ENCODE measurements at places on chromosomes 7 and 10.

GRCh38 chr10:100104300-100104699 is 22.6 kb upstream of the CPN1 start:
- DNase-seq: no peak

- DNase-seq: no peak
Observed at GRCh38 chr7:113083132-113083815, 3.4 kb downstream of the GPR85 start.

DNA sequence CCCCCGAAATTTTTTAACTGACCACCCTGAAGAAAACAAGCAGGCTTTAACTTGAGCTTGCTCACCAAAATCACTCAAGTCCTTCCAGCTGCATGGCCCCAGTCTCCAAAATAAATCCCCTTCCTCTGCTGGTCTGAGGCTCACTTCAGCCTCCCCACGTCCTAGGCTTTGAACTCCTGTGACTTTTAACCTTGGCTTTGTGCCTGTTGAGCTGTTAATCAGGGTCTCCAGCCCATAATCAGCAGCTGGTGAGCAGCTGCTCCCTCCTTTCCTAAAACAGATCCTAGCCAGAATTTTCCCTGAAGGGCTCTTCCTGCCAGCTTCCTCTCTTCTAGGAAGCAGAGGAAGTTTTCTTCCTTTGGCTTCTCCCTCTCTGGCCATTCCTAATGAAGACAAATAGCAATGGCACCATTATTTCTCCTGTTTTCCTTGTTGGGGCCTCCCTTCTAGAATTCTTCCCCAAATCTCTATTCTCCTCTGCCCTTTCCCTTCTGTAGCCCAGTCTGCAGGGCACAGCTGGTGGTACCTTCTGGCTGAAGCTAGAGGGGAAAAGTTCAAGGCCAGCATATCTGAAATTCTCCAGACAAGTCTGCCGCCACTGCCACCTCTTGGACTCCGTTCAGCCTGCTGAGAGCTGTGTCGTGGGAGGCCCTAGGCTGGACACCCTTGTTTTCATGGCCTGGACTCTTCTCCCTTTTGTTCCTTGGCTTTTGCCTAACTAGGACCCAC is 152.1 kb downstream of the NOC3L start:
- no peak for DNase-seq

- no peak for DNase-seq
Observed at GRCh38 chr10:34031400-34031799, 696.9 kb upstream of the NRP1 start.

DNA sequence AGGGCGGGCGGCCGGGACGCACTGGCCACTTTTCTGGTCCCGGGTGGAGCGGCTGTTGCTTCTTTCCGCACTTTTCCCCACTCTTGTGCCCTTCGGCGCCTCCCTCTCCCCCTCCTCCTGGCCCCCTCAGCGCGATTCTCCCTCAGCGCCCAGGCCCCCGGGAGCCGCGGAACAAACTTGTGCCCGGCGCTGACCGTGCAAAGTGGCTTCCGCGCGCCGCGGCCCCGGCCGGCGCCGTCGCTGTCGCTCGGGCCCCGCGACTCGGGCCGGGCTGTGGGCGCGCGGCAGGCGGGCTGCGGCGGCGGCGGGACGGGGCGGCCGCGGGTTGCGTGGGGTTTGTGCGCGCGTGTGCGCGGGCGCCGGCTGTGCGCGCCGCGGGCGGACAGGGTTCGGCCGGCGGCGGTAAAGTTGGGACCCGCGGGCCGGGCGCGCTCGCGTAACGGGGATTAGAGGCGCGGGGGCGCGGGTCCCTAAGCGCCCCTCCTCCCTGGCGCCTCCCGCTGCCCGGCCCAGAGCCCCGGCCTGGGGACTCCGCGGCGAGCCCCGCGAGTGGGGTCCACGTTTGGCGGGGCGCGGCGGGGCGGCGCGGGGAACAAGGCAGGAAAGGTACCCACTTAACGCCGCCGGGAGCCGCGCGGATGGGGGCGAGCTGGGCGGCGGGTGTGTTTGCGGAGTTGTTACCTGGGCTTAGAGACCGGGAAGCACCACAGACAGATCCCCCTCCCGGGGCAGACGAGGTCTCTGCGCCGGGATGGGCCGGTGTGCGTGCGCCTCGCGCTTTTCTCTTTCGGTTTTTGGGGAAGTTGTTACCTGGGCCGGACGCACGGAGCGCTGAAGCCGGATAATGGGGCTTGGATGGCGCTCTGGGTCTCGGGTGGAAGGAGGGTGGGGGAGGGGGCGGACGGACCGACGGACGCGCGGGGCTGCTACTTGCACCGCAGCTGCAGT is 860 bp downstream of the ZEB1 start:
- DNase-seq: peak; percentile 50

DNA sequence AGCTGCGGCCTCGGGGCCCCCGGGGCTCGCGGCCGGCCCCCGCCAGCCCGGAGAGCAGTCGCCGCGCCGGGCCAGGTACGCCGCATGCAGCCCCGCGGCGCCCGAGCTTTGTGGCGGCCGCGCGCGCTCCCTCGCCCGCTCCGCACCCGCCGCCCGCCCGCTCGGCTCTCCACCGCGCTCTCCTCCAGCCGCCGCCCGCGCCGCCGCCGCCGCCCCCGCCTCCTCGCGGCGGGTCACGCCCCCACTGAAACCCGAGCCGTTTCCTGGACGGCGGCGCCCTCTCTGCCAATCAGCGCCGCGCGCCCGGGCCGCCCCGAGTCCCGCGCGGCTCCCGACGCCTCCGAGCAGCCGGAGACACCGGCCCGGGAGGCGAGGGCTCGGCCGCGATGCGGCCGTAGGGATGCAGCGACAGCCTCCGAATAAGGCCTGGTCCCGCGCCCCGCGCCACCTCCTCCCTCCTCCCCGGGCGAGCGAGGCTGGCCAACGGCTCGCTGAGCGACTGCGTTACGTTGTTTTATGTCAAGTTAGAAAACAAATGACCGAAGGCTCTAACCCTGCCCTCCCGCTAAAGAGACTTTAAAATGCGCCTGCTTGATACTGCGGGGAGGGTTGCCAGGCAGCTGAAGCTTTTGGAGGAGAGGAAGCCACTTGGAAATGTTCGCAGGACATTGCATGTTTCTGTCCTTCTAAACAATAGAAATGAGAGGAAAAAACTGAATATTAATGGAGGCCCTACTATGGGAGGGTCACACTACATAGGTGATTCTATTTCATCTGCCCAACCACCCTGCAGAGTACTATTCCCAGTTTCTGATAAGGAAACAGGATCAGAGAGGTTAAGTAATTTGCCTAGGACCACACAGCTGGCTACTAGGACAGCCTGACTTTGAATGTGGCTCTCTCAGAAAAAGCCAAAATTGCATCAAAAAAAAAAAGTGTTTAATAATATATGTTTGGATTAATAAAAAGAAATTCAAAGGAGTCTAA is at the start of gene FGFR2:
FGFR2 (minus strand) TSS at position 182 of the 987 bp plus-strand sequence. CDS start 4,627 bp downstream, outside the sequence.
- DNase-seq: peak; percentile 87

DNA sequence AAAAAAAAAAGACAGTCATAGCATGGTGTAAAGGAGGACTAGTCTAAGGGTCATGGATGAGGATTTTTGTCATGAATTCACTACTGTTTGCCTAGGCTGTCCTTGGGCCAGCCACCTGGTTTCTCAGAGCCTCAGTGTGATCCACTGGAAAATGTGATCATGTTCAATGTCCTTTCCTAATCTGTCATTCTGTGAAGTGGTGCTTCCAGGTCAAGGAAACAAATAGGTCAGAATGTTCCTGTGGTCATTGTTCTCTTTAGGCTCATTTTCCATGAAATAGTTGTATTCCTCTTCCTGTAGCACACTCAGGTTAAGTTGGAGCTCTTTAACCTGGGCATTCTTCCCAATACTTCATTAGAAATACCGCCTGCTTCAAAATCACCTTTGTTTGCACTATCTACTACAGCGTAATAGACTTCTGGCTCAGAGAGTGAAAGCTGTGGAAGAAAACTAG is 16.5 kb downstream of the CD36 start:
- DNase-seq: no peak

GRCh38 chr7:116836048-116836447 is 26.3 kb upstream of the CAPZA2 start:
- no peak for DNase-seq

GRCh38 chr7:79353720-79354468 is 99.6 kb downstream of the MAGI2 start:
- DNase-seq: no peak

DNA sequence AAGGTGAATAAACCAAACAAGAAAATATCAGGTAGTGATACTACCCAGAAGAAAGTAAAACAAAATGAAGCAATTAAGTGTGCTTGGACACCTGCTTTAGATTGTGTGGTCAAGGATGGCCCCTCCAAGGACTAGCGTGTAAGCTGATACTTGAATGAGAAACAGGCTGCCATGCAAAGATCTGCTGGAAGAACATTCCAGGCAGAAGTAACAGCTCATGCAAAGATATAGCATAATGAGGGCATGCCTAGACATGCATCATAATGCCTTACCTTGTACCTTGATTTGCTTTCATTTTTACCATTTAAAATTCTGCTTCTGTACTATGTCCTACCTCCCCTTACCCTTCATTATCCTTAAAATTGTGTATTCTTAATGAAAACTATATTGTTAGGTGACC is 74.8 kb upstream of the HDAC9 start:
- no peak for DNase-seq

GRCh38 chr7:47847207-47847606 is 101.1 kb downstream of the PKD1L1 start:
- no peak for DNase-seq

- DNase-seq: peak; percentile 1
Observed at GRCh38 chr10:131854579-131855335, 46.1 kb upstream of the PPP2R2D start.

DNA sequence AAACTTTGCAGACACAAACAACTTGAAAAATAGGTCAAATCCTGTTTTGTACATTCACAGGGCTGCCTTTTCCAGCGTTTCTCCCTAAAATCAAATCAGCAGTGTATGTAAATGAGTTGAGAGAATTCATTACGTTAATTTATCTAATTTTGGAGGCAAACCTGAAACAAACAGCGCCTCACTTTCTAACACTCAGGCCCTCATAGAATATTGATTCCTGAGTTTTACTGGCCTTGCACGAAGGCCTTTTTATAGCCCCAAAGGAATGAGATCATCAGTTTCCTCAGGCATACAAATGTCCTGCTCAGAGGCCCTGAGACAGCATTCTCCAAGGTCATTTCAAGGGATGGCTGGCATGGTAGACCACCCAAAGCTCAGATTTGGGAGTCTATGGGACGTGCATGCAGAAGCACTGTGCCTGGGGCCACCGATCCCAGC is 131.7 kb upstream of the CHST15 start:
- DNase-seq: no peak

DNA sequence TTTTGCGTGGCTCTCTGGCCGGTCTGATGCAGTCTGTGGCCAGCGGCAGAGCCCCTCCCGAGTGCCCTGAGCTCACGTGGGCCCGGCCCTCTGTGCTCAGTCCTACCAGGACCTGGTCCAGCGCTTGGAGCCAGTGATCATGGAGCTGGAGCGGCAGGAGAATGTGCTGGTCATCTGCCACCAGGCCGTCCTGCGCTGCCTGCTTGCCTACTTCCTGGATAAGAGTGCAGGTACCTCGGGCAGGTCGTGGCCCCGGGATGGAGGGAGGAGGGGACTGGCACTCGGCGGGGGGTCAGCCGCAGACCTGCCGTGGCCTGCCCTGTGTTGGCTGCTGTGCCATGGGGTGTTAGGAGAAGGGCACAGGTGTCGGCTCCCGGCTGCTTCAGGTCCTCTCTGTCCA is 20.0 kb downstream of the PFKFB3 start:
- no peak for DNase-seq

GRCh38 chr10:100744987-100745881 is at the start of gene PAX2:
TSS of gene PAX2 (plus strand) at chr10:100745582. CDS start at chr10:100746261, 679 bp downstream.
- no peak for DNase-seq

GRCh38 chr7:102426268-102427018 is 6.9 kb upstream of the ORAI2 start:
- DNase-seq: no peak

GRCh38 chr10:86969421-86970041 is 1.2 kb downstream of the ADIRF start:
- no peak for DNase-seq

- no peak for DNase-seq
Observed at GRCh38 chr7:96152706-96153105, 169.2 kb downstream of the SLC25A13 start.

DNA sequence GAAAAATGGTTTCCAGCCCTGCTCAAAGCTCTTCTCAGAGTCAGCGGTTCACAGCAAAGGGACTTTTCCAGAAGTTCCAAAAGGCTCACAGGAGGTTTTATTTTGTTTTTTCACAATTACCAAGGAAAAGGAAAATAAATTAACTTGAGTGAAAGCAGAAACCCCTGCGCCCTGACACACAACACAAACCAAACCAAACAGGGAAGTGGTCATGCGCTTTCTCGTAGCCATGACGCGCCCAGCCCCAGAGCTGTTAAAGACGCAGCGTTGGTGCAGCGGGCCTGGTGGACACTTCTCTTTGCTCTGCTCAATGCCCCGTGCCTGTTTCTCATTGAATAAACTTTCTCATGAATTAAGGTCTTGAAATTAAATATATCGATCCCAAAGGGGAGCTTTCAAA is 134.4 kb upstream of the LYZL2 start:
- DNase-seq: no peak

GRCh38 chr7:36190447-36191291 is 37.6 kb downstream of the EEPD1 start:
- no peak for DNase-seq

GRCh38 chr7:26375726-26376174 is 84.1 kb downstream of the SNX10 start:
- DNase-seq: no peak

DNA sequence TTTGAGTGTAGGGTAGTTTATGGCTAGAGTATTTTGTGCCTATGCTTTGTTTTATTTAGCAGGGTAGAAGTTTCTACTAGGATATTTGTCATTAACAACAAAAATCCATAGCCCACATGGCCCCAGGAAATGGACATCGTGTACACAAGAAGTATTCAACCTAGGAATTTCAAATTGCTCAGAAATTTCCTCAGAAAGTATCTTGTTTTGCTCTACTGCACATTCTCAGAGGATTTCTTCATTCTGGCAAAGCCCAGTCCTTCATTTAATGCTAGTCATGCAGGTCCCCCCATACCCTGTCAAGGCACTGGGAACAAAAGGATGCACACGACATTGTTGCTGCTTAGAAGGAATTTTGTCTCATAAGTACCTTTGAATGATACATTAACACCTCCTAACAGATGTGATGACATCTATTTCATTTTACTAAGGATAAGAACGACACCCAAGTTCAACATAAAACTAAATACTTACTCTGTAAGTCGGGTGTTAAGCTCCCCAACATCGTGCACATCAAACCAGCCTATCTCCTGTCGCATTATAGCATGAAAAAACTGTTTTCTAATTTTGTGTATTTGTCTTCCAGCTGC is 34.3 kb downstream of the ABCB1 start:
- DNase-seq: no peak

DNA sequence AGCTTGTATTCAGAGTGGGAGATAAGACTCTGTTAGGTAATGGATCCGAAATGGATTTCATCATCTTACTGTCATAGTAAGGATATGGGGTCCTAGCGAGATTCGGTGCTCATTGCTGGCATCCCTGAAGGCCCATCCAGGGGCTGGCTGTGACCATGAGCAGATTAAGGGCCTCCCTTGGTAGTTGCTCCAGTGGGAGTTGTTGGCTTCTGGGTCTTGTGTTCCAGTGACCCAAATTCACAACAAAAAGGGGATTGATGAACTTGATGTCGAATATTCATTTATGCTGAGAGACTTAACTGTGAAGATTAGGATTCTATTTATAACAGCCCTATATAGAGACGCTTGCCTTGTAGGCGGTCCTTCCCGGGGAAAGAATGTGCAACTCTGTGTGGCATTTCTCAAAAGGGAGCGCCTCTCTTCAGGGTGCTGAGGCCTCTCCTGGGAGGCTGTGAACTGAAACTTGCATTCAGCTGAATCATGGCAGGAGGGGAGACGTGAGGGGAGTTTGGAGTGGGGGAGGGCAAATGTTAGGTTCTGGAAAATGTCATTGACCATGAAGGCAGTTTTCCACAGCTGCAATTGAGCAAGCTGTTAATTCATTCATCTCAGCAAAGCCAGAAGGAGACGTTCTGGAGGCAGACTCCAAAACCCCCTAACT is 233.1 kb upstream of the FZD8 start:
- no peak for DNase-seq
